Activated naive CD8-positive, alpha-beta T cell treated with anti-CD3 and anti-CD28 coated beads, Interleukin-2, amount 10 ng/mL, durations not matched to agents 7 days and 5 days (primary cell): ENCODE measurements at places on chromosomes 16 and 17. TPM values are rescaled to one million over a fixed set of nuclear protein-coding genes. Genes with fewer than 3 reads are reported as not detected.
A peak's percentile ranks its signal among the peaks of the same experiment; 100 is the strongest.

DNA sequence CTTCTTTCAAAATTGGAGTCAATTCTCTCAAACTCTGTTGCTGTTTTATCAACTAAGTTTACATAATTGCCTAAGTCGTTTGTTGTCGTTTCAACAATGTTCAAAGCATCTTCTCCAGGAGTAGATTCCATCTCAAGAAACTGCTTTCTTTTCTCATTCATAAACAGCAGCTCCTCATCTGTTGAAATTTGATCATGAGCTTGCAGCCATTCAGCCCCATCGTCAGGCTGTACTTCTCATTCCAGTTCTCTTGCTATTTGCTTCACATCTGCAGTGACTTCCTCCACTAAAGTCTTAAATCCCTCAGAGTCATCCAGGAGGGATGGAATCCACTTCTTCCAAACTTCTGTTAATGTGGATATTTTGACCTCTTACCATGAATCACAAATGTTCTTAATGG lies 230.6 kb downstream of the IRF8 start:
- H3K4me3 ChIP-seq, result no peak overlapping the region
- H3K36me3 ChIP-seq, result no peaks in the 10 kb centered on the region
- H3K27ac ChIP-seq, result no peak overlapping the region
- no peaks in the 10 kb centered on the region for H3K4me1 ChIP-seq

DNA sequence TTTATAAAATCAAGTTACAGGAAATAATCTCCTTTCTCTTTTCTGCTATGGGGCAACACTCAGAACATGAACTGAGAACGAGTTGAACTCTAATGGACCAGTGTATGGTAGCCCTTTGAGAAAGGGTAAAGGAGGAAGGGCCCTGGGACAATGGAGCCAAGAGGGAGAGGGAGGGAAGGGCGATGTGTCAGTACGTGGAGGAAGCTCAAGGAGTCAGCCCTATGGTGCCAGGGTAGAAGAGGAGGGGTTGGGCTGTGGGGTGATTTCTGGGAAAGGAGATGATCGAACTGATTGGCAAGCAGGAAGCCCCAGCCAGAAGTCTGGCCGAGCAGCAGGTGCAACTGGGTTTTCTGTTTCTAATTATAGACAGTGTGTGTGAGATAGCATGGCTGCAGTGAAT lies 4.3 kb upstream of the WIPI1 start:
- peak; percentile 60 for DNase-seq
- peak overlapping the region; percentile 98 for H3K27ac ChIP-seq
- peaks cover 58% of the 10 kb centered on the region for H3K4me1 ChIP-seq
- peak overlapping the region; percentile 85 for H3K4me3 ChIP-seq

PDIA2 gene
- not detected for total RNA-seq

CASKIN1 gene
- 1.1 TPM for total RNA-seq

- DNase-seq, result no peak
- no peaks in the 10 kb centered on the region for H3K27me3 ChIP-seq
- no peak overlapping the region for H3K4me3 ChIP-seq
- peaks cover 8% of the 10 kb centered on the region for H3K4me1 ChIP-seq
Measured at GRCh38 chr16:46857368-46857945, 26.5 kb upstream of the C16orf87 start.

GPATCH8 gene
- 57.6 TPM for total RNA-seq

GRCh38 chr16:5017678-5017969 lies 16.1 kb downstream of the NAGPA start:
- no peak overlapping the region for H3K27ac ChIP-seq
- H3K4me3 ChIP-seq, result no peak overlapping the region
- no peak for DNase-seq

DNA sequence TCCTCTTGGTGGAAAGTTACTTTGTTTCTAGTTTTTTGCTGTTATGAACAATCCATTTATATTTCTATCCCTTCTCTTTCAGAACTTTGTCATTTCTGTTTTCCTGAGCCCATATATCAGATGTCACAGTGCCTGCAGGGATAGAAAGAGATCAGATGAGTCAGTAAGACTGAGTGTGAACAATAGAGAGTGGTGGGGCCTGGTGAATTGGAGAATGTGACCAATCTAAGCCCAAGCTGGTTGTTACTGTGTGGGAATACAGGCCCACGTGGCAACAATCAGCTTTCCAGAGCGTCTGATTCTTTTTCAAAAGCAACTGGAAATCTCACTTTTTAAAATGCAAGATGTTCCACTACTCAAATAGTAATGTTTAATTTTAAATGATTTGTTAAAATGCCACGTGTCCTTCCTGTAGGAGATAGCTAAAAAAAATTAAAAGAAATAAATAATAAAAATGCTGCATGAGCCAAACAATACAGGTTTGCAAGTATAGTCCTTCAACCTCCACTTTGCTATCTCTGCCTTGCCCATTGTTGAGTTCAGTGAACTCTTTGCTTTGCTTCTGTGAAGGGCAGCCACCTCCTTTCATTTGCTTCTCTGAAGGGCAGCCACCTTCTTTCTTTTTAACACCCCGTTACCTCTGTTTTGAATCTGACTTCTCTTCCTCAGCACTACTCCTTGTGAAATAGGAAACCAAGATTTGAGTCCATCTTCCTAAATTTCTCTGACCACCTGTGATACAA lies 9.6 kb downstream of the DCTN5 start:
- peaks cover 60% of the 10 kb centered on the region for H3K36me3 ChIP-seq
- H3K4me1 ChIP-seq, result peaks cover 22% of the 10 kb centered on the region
- no peak overlapping the region for H3K4me3 ChIP-seq
- DNase-seq, result no peak
- no peaks in the 10 kb centered on the region for H3K27me3 ChIP-seq
- no peak overlapping the region for H3K27ac ChIP-seq

FBXL16 gene
- total RNA-seq, result 21.8 TPM

DNA sequence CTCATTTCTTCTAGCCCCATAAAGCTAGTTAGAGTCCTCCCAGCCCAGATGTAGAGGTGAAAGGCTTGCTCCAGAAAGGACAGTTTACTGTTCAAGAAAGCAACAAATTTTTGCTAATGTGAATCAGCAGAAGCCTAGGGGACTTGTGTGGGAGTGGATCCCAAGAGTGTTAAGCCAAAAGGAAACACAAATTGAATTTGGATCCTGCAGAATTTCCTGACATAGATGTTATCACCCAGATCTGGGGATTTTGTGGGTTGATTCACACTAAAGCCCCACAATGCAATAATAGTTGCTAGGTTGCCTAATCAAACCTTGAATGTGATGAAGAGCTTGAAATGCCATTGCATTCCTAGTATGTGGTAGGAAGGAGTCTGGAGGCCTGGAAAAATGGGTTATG lies 135.2 kb upstream of the HS3ST3A1 start:
- no peaks in the 10 kb centered on the region for H3K27me3 ChIP-seq
- no peak overlapping the region for H3K27ac ChIP-seq

STAC2 gene
- total RNA-seq, result not detected

DNA sequence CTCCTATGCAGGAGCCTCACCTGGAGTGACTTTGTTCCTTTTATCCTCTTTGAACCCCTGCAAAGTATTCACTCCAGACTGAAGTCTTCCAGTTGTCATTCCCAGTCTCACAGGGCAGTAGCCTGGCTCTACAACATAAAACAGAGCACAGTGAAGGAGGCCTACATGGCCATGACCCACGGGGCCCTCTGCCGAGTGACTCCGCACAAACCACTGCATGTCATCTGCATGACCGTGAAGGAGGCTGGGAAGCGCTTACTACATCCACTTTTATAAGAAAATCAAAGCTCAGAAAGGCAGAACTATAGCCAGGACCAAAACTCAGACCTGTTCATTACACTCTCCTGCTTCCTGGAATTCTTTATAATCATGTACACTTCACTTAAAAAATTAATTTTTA lies 42.5 kb downstream of the BRD7 start:
- H3K27me3 ChIP-seq, result no peaks in the 10 kb centered on the region
- no peak overlapping the region for H3K4me3 ChIP-seq
- peaks cover 29% of the 10 kb centered on the region for H3K4me1 ChIP-seq
- DNase-seq, result no peak

VASN gene
- total RNA-seq, result 0.11 TPM

GRCh38 chr17:79797492-79798298 lies 818 bp upstream of the CBX8 start:
- peaks cover 26% of the 10 kb centered on the region for H3K4me1 ChIP-seq
- peak; percentile 58 for DNase-seq
- no peak overlapping the region for H3K4me3 ChIP-seq
- H3K36me3 ChIP-seq, result peaks cover 3% of the 10 kb centered on the region
- H3K27me3 ChIP-seq, result peaks cover 34% of the 10 kb centered on the region
- no peak overlapping the region for H3K27ac ChIP-seq

CTRB1 gene
- total RNA-seq, result not detected

- no peak overlapping the region for H3K27ac ChIP-seq
- H3K4me1 ChIP-seq, result no peaks in the 10 kb centered on the region
- no peak overlapping the region for H3K4me3 ChIP-seq
- H3K27me3 ChIP-seq, result peaks cover 40% of the 10 kb centered on the region
Measured at GRCh38 chr16:83870830-83871229, 28.1 kb upstream of the MLYCD start.

SOST gene
- not detected for total RNA-seq

TCAP gene
- 3.2 TPM for total RNA-seq

DNA sequence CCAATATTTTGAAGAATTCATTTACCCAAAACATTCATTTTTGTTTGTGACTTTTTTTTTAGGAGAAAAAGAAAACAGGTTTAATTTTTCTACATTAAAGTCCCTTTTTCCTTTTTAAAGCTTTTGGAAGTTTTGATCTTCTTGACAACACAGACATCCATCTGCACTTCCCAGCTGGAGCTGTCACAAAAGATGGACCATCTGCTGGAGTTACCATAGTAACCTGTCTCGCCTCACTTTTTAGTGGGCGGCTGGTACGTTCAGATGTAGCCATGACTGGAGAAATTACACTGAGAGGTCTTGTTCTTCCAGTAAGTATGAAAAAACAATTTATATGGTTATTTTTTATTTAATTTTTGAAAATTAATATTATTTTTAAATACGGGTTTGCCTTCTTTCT lies 37.2 kb downstream of the SIAH1 start:
- no peak for DNase-seq
- H3K4me1 ChIP-seq, result no peaks in the 10 kb centered on the region
- peaks cover 27% of the 10 kb centered on the region for H3K36me3 ChIP-seq
- no peak overlapping the region for H3K27ac ChIP-seq
- H3K4me3 ChIP-seq, result no peak overlapping the region
- no peaks in the 10 kb centered on the region for H3K27me3 ChIP-seq

- H3K36me3 ChIP-seq, result peaks cover 25% of the 10 kb centered on the region
- no peaks in the 10 kb centered on the region for H3K27me3 ChIP-seq
- H3K27ac ChIP-seq, result no peak overlapping the region
- H3K4me3 ChIP-seq, result no peak overlapping the region
- no peaks in the 10 kb centered on the region for H3K4me1 ChIP-seq
Measured at GRCh38 chr16:8892101-8892575, 10.0 kb downstream of the LITAFD start.

GRCh38 chr16:5905935-5906334 lies 808.3 kb upstream of the EEF2KMT start:
- H3K4me1 ChIP-seq, result no peaks in the 10 kb centered on the region
- no peak overlapping the region for H3K4me3 ChIP-seq
- H3K27me3 ChIP-seq, result no peaks in the 10 kb centered on the region

GRCh38 chr16:1534021-1535020 lies 855 bp downstream of the TMEM204 start:
- peak overlapping the region; percentile 97 for H3K4me3 ChIP-seq
- H3K27me3 ChIP-seq, result no peaks in the 10 kb centered on the region
- H3K4me1 ChIP-seq, result peaks cover 43% of the 10 kb centered on the region
- H3K36me3 ChIP-seq, result peaks cover 31% of the 10 kb centered on the region

SPNS3 gene
- total RNA-seq, result 26.5 TPM

ASGR1 gene
- 1.5 TPM for total RNA-seq

CCL8 gene
- not detected for total RNA-seq

TBX6 gene
- total RNA-seq, result 2.4 TPM

DNA sequence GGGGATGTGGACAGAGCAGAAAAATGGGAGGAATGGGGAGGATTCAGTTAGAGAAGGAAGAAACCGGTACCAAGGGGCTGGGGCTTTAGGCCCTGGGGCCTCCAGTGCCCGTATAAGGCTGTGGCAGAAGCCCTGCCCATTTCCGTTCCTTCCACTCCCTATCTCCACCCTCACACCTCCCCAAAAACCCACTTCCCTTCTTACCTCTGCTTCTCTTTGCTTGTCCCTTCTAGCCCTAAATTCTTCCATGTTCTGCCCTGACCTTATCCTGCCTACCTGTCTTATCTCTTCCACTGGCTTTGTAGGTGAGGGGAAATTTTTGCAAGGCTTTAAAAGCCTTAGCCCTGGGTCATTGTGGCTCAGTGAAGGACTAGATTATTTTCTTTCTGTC lies 4.1 kb downstream of the RNF167 start:
- H3K36me3 ChIP-seq, result peaks cover 64% of the 10 kb centered on the region
- H3K4me3 ChIP-seq, result peak overlapping the region; percentile 100
- no peaks in the 10 kb centered on the region for H3K27me3 ChIP-seq

FOXN1 gene
- total RNA-seq, result not detected

DNA sequence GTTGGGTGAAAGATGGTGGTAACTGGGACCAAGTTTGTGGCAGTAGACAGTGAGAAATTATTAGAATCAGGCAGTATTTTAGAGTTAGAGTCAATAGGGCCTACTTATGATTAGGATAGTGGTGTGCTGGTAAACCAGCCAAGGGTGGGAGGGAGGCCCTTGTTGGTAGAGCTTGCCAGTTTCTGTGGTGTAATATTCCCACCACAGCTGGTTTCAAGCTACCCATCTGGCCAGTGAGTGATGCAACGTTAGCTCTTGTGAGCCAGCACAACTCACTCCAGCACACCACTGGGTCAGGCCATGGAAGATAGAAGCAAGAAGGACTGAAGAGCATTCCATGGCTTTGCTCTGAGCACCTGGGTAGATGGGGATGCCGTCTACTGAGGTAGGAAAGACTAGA lies 34.9 kb downstream of the GNAO1 start:
- no peak for DNase-seq
- no peak overlapping the region for H3K27ac ChIP-seq
- H3K4me1 ChIP-seq, result peaks cover 31% of the 10 kb centered on the region
- H3K4me3 ChIP-seq, result peak overlapping the region; percentile 20
- peaks cover 1% of the 10 kb centered on the region for H3K36me3 ChIP-seq

- no peak for DNase-seq
- no peak overlapping the region for H3K27ac ChIP-seq
- H3K27me3 ChIP-seq, result peaks cover 23% of the 10 kb centered on the region
Measured at GRCh38 chr16:2968368-2968737, 795 bp upstream of the PAQR4 start.

GOT2 gene
- 62.7 TPM for total RNA-seq

OSGIN1 gene
- total RNA-seq, result 0.85 TPM

DNA sequence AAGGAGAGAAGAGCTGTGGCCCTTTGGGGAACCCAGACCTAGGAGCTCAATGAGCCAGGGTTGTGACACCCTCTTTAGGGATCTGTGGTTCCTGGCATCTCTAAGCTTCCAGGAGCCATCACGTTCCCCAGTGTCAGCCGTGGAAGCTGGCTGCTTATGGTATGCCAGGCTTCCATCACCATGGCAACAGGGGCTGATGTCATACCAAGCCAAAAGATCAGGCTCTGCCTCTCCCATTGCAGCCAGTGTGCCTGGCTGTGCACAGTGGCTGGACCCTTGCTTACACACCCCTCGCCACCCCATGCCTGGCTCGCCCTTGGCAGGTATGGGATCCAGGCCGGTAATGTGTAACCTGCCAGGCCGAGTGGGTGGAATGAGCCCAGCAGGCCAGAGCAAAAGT lies 91.1 kb downstream of the SSH2 start:
- no peaks in the 10 kb centered on the region for H3K4me1 ChIP-seq
- H3K4me3 ChIP-seq, result no peak overlapping the region
- H3K27me3 ChIP-seq, result no peaks in the 10 kb centered on the region
- no peak for DNase-seq
- no peak overlapping the region for H3K27ac ChIP-seq
